Cardiac muscle cell (in vitro differentiated cells and primary cell): ENCODE measurements at places on chromosomes 3 and 15.

DNA sequence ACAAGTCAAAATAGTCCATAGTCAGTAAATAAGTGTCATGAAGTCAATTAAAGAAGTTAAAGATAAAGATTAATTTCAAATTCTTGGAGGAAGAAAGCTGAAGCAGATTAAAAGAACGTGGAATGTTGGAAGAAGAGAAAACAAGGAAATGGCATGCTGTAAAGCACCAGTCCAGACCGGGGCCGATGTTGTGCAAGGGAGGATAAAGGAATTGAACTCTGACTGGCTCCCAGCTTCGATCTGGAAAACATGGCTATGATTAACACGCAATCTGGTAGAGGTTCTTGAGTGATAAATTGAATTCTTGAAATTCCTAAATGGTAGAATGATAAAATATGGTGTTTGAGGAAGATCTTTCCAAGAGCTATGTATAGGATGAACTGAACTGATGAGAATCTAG is 194.4 kb downstream of the MEIS2 start:
- H3K27me3 ChIP-seq: no peaks in the 10 kb centered on the region
- H3K27ac ChIP-seq: peak overlapping the region; percentile 91
- peaks cover 2% of the 10 kb centered on the region for H3K36me3 ChIP-seq
- H3K4me3 ChIP-seq: no peak overlapping the region

DNA sequence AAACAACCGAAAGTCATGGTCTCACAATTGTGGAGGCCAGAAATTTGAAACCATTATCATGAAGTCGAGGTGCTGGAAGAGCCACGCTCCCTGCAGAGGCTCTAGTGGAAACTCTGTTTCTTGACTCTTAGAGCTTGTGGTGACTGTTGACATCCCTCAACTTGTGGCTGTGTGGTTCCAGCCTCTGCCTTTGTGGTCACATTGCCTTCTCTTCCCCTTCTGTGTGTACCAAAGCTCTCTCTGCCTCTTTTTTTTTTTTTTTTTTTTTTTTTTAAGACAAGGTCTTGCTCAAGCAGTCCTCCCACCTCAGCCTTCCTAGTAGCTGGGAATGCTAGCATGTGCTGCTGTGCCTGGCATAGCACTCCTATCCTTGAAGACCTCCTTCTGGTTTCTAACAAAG is 48.7 kb upstream of the CRTC3 start:
- H3K4me3 ChIP-seq: no peak overlapping the region
- peaks cover 33% of the 10 kb centered on the region for H3K36me3 ChIP-seq
- H3K27ac ChIP-seq: no peak overlapping the region
- no peaks in the 10 kb centered on the region for H3K4me1 ChIP-seq
- no peaks in the 10 kb centered on the region for H3K27me3 ChIP-seq
- DNase-seq: peak; percentile 48

DNA sequence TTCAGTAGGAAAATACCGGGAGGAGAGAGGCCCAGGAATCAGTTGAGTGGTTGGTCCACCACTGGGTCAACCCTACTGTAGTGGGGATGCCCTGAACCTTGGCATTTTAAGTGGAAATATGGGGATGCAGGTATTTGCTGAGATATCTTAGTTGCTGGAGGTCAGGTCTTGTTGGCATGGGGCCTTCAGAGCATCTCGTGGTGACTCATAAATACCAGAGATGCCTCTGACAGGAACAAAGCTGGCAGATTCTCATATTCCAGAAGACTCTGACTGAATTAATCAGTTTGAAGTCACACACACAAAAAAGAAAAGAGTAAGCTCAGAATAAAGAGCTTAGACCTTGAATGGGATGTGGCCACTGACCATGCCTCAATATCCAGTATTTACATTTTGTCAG is 91.6 kb downstream of the CACNA2D3 start:
- no peak overlapping the region for H3K27ac ChIP-seq
- no peak overlapping the region for H3K4me3 ChIP-seq
- no peaks in the 10 kb centered on the region for H3K4me1 ChIP-seq
- DNase-seq: peak; percentile 32

DNA sequence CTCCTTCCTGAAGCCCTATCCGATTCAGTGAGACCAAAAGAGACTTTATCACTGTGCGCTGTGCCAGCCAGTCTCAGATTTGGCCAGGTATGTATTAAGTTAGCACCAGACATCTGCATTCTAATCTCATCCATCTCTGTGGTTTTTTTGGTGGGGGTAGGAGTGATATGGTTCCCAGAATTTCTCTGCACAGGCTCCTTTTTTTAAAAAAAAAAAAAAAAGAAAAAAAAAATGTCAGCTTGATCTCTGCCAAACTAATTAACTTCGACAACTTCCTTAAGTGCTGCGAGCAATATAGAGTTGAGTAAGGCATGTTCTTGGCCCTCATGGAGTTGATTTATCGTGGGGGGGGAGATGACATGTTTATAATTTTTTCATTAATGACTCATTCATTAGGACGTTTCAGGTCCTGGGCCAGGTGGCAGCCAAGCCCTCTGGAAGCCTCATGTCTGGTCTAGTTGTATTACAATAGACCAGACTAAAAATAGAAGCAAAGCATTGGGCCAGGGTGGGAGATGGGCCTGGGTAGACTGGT is 12.9 kb downstream of the SLCO3A1 start:
- no peak overlapping the region for H3K27ac ChIP-seq
- no peak for DNase-seq
- H3K4me1 ChIP-seq: peaks cover 52% of the 10 kb centered on the region
- H3K4me3 ChIP-seq: no peak overlapping the region
- no peaks in the 10 kb centered on the region for H3K27me3 ChIP-seq

DNA sequence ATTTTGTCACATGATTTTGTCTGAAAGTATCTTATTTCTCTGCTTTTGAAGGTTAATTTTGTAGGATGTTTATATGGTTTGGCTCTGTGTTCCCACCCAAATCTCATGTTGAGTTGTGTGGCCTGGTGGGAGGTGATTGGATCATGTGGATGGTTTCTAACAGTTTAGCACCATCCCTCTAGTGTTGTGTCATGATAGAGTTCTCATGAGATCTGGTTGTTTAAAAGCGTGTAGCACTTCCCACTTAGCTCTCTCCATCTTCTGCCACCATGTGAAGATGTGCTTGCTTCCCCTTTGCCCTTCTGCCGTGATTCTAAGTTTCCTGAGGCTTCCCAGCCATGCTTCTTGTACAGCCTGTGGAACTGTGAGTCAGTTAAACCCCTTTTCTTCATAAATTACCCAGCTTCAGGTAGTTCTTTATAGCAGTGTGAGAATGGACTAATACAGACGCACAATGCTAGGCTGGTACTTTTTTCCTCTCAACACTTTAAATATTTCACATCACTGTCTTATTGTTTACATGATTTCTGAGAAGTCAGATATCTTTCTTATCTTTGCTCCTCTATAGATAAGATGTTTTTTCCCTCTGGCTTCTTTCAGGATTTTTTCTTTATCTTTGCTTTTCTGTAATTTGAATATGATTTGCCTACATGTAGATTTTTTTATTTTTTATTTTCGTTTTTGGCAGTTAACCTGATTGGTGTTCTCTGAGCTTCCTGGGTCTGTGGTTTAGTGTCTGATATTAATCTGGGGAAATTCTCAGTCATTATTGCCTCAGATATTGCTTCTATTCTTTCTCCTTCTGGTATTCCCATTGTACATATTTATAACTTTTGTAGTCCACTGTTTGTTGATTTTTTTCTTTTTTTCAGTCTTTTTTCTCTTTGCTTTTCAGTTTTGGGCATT is 22.2 kb downstream of the BTD start:
- H3K4me1 ChIP-seq: no peaks in the 10 kb centered on the region
- H3K27ac ChIP-seq: no peak overlapping the region
- no peaks in the 10 kb centered on the region for H3K36me3 ChIP-seq
- no peaks in the 10 kb centered on the region for H3K27me3 ChIP-seq
- H3K4me3 ChIP-seq: no peak overlapping the region

- DNase-seq: no peak
- no peak overlapping the region for H3K27ac ChIP-seq
- H3K36me3 ChIP-seq: no peaks in the 10 kb centered on the region
- no peak overlapping the region for H3K4me3 ChIP-seq
- H3K4me1 ChIP-seq: peaks cover 5% of the 10 kb centered on the region
Measured at GRCh38 chr15:69920221-69920620, 177.5 kb downstream of the TLE3 start.

DNA sequence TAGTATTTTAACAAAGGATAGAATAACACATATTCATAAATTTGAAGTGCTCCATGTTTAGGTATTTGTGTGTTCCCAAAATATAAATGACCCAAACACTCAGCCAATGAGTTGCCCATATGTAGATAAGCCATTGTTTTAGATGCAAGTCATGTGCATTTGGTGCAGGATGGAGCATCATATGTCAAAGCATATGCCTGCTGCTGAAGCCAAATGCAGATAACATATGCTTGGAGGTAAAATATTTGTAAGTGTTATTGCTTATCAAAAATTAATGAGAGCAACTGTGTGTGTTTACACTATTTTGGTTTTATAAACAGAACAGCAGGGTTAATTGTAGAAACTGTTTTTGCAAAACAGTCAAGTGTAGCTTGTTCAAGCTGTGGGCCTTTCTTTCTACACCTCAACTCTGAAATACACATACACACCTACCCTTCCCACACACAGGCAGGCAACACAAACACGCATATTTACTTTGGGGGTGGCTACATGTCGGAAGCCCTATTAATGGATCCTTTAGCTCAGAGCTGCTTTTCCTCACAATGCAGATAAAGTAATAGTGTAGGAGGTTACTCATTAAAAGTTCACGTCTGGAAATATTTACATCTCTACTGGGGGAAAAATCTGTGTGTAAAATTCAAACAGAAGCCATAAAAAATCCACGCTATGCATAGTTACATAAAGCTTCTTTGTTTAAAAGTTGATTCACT is 521.4 kb downstream of the ZNF385D start:
- no peaks in the 10 kb centered on the region for H3K4me1 ChIP-seq
- DNase-seq: no peak
- H3K4me3 ChIP-seq: no peak overlapping the region
- H3K27me3 ChIP-seq: no peaks in the 10 kb centered on the region
- no peaks in the 10 kb centered on the region for H3K36me3 ChIP-seq
- no peak overlapping the region for H3K27ac ChIP-seq

DNA sequence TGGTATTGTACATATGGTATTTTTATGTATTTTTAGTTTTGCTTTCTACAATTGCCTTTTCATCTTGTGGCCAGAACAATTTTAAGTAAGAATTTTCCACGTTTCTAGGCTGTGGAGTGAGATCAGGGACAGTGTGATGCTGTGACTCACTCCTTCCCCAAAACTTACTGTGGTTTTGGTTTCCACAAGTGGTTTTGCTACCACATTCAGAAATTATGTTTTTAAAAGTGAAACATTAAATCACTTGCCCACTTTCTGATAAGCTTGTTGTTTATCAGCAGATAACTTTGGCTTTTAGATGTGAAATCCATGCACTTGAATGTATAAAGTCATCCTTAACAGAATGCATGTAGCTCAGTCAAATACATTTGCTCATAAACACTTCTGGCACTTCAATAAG is 192.2 kb upstream of the THRB start:
- H3K4me3 ChIP-seq: no peak overlapping the region
- DNase-seq: no peak

- no peak overlapping the region for H3K4me3 ChIP-seq
- H3K27me3 ChIP-seq: peaks cover 9% of the 10 kb centered on the region
- H3K4me1 ChIP-seq: peaks cover 8% of the 10 kb centered on the region
- no peak overlapping the region for H3K27ac ChIP-seq
- no peaks in the 10 kb centered on the region for H3K36me3 ChIP-seq
Measured at GRCh38 chr15:48385031-48385830, 54.0 kb downstream of the DUT start.

DNA sequence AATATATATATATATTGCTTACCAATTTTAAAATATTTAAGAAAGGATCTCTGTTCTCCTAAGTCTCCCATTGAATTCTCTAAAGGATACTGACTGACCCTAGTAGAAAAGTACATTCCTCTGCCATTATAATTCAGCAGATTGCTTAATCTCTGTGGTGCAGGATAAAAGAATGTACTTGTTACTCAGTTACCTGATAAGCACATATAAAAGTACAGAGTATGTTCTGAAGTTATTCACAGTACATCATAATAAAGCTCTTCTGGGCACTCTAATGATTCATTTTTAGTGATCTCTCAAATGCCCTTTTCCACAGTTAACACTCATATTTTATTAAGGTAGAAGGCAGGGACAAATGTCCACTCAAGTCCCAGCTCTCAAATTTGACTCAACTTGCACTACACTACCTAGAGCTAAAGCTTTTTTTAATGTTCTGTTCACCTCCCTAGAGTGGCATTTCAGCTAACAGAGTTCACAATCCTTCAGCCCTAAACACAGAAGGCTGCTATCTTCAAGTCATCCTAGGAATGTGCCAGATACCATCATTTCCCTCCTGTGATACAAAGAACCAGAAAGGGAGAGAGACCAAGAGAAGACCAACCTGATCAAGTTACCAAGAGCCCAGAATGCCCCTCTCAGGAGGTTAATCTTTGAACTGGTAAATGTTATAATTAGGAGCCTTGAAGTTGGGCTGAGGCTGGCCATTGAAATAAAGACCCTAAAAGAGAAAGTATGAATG is 53.3 kb downstream of the MEIS2 start:
- H3K4me1 ChIP-seq: peaks cover 41% of the 10 kb centered on the region
- peak overlapping the region; percentile 93 for H3K27ac ChIP-seq
- H3K36me3 ChIP-seq: peaks cover 50% of the 10 kb centered on the region
- H3K27me3 ChIP-seq: no peaks in the 10 kb centered on the region
- H3K4me3 ChIP-seq: peak overlapping the region; percentile 2

DNA sequence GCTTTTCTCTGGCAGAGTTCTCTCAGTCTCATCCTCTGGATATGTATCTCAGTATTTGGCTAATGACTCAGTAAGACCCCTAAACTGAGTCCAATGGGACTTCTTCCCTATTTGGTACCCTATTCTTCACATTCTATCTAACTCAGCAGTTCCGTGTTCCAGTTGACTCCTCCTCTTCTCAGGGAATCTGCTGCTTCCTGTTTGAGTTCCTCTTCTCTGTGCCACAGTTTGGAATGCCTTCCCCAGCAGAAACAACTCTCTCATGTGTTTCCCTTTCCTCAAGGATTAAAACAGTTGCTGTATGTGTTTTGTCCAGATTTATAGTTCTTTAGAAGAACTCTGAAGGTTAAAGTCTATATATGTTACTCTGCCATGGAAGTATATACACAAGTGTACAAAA is 344.0 kb upstream of the RARB start:
- no peaks in the 10 kb centered on the region for H3K36me3 ChIP-seq
- no peak overlapping the region for H3K27ac ChIP-seq
- peaks cover 14% of the 10 kb centered on the region for H3K4me1 ChIP-seq
- H3K27me3 ChIP-seq: no peaks in the 10 kb centered on the region
- no peak for DNase-seq
- no peak overlapping the region for H3K4me3 ChIP-seq

DNA sequence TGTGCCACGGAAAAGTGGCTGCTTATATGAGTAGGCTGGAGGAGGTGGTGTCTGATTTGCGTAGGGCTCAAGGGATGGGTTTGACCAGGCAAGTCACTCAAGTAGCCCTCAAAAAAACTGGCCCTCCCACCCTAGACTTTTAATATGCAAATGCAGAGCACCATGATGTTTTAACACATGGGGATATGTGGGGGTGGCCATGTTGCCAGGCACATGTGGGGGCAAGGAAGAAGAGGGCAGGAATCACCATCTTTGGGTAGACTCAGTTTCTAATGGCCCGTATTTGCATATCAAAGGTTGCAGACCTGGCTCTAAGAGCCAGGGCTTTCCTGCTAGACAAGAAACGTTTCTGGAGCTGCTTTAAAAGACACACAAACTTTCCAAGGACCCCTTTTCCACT is 307.2 kb upstream of the NDN start:
- H3K4me1 ChIP-seq: no peaks in the 10 kb centered on the region
- H3K27me3 ChIP-seq: no peaks in the 10 kb centered on the region
- no peaks in the 10 kb centered on the region for H3K36me3 ChIP-seq

- no peaks in the 10 kb centered on the region for H3K27me3 ChIP-seq
- H3K4me3 ChIP-seq: no peak overlapping the region
Measured at GRCh38 chr3:148737104-148737530, 39.4 kb downstream of the AGTR1 start.

GRCh38 chr15:48058371-48058770 is 62.4 kb upstream of the SLC24A5 start:
- no peak for DNase-seq
- H3K27ac ChIP-seq: no peak overlapping the region
- no peaks in the 10 kb centered on the region for H3K4me1 ChIP-seq
- no peak overlapping the region for H3K4me3 ChIP-seq
